NCI-H2081 (cell line): ENCODE measurements at places on chromosomes 6 and 20.
A peak's percentile ranks its signal among the peaks of the same experiment; 100 is the strongest.

- no peak for DNase-seq
Observed at GRCh38 chr6:161480421-161481155, 206.7 kb upstream of the AGPAT4 start.

DNA sequence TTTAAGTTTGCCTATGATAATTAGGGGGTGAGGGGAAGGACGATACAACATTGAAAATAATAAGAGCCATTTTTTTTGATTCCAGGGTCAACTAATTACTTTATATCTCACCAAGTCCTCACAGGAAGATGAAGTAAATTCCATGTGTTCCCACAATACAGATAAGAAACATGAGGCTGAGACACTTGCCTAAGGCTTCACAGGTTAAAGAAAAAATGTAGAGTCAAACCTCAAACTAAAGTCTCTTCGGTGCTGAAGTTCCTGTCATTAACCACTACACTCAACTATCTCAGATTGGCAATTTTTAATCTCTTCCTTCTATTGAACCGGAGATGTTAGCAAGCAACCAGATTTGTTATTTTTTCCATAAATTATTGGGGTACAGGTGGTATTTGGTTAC is 33.0 kb downstream of the MRAP2 start:
- no peak for DNase-seq

GRCh38 chr20:25278636-25279361 is 30.9 kb downstream of the PYGB start:
- DNase-seq = no peak

- DNase-seq = no peak
Observed at GRCh38 chr6:91486200-91486599, 899.3 kb upstream of the MAP3K7 start.

DNA sequence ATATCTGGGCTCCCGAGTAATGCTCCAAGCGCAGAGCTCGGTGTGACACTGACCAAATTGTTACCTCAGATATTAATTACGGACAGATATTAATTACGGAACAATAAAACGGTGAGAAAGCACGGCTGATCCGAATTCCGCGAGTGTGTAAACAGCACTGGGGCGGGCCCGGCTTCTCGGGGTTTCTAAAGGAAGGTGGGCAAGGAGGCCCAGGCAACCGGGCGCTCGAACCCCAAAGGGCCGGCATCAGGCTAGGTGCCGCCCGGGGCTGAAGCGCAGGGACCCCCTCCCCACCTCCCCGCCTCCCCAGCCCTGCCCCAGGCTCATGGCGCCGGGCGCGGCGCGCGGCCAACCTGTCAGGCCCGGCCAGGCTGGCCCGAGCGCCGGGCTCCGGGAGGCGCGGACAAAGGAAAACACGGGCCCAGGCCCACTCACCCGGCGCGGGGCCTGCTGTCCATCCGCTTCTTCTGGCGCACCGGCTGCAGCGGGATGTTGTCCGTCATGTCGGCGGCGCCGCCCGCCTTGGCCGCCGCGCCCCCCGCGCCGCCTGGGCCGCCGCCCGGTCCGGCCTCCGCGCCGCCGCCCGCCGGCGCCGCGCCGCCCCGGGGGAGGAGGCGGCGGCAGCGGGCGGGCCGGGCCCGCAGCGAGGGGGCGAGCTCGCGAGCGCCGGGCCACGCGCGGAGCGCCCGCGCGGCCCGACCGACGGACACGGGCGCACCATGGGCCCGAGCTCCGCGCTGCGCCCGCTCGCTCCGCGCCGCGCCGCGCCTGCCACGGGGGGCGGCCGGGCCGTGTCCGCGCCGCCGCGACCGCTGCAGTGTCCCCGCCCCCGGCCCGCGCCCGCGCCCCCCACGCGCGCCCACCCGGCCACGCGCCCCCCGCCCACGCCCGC is at the start of gene ATP9A:
TSS of gene ATP9A (minus strand) at position 524 of the 892 bp plus-strand sequence. CDS start at position 503, 21 bp downstream.
- DNase-seq = peak; percentile 19

GRCh38 chr20:16017656-16018055 is 555.6 kb downstream of the KIF16B start:
- DNase-seq = no peak

DNA sequence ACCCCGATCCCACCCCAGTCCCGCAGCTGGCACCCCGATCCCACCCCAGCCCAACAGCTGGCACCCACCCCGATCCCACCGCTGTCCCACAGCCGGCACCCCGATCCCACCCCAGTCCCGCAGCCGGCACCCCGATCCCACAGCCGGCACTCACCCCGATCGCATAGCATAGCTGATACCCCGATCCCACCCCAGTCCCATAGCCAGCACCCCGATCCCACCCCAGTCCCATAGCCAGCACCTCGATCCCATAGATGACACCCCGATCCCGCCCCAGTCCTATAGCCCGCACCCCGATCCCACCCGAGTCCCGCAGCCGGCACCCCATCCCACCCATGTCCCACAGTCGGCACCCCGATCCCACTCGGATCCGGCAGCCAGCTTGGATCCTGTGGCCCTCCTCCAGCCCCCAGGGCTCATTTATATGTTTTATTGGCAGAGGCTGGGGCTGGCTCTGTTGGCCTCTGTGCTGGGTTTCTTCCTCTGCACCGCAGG is 897 bp upstream of the GMEB2 start:
- no peak for DNase-seq

GRCh38 chr6:20197251-20197650 is 15.0 kb downstream of the MBOAT1 start:
- DNase-seq = no peak

GRCh38 chr6:81455641-81456040 is 296.8 kb downstream of the TENT5A start:
- DNase-seq = no peak

DNA sequence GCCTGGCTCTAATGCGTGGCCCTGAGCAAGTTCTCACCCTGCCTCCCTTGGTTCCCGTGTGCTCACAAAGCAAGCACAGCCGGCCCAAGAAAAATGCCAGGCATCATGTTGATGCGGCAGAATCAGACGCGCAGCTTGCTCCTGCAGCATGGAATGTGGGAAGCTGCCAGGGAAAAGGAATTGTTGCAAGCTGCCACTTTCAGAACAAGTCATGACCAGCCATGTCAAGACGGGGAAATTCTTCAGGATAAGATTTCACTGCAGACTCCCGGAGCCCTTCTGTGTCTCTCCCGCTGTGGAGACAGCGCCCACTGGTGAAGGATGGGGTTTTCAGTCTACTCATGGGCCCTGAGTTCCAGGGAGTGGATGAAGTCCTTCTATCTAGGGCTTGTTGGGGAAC is 4.6 kb downstream of the DACT2 start:
- no peak for DNase-seq

- no peak for DNase-seq
Observed at GRCh38 chr20:33273117-33273851, 9.7 kb upstream of the BPIFB1 start.

- no peak for DNase-seq
Observed at GRCh38 chr20:57408131-57408530, 16.9 kb downstream of the RBM38 start.

- DNase-seq = no peak
Observed at GRCh38 chr6:135395136-135395535, 102.4 kb downstream of the AHI1 start.

GRCh38 chr6:134357022-134357487 is 39.1 kb upstream of the SGK1 start:
- DNase-seq = no peak

DNA sequence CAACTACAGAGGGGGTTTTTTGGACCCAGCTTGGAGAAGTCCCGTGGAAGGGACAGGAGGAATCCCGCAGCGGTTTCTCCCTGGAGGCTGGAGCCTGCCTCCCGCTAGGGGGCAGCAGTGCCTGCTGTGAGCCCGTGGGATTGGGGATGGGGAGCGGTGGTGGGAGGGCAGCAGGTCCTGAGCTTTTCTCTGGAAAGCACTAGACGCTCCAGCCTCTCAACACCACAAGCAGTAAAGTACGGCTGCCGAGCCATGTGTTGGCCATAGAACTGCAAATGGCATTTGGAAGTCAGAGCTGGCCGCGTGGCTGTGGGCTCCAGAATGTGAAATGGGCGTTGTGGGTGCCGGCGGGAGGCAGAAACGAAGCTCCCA is 47.8 kb downstream of the GMPR start:
- no peak for DNase-seq

DNA sequence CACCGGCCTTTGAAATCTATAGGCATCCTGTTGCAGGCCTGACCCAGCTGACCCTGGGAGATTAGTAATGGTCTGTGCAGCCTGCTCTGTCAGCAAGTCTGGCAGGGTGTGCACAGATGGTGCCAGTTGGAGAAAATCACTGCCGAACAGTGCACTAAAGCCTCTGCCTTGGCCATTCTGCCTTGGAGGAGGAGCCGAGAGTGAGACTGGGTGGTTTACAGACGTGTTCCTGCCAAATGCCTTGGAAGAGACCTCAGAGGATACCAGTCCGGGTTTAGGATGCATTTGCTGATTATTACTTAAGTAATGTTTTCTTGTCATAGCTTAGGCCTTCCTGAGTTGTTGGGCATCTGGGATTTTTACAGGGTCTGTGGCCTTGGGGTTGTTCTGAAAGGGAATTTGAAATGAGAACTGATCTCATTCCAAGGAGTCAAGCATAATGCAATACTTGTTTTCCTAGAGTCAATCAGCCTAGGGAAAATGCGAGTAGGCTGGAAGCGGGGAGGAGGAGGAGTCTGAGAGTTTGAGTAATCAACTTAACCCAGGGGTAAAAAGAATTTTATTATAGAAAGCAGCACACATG is 292.1 kb downstream of the SOX4 start:
- no peak for DNase-seq

GRCh38 chr6:158703837-158704822 is 54.3 kb downstream of the SYTL3 start:
- DNase-seq = peak; percentile 52

DNA sequence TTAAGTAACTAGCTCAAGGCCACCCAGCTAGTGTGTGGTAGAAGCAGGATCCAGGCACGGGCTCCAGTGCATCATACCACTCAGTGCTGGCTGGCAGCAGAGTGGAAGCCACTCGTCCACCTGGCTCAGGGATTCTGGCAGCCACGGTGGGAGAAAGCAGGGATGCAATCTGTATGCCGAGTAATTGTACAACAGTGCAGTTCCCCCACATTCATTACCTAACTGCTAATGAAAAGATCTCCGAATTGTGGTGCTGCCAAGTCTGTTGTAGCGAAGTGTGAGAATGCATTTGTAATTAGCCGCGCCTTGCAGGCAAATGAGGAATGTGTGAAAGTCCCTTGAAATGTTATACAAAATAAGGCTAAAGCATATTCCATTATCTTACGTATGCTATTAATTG is 29.0 kb downstream of the KCNG1 start:
- no peak for DNase-seq

DNA sequence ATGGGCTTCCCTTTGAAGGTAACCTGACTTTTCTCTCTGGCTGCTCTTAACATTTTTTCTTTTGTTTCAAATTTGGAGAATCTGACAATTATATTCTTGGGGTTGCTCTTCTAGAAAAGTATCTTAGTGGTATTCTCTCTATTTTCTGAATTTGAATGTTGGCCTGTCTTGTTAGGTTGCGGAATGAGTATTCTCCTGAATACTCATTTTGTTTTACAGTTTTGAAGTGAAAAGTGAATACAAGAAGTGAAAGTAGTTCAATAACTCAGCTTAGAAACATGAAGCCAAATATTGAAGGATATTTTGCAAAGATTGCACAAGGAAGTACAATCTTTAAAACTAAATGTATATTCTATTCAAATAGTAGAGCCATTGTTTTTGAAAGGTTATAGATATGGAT is 120.2 kb upstream of the MAP3K4 start:
- no peak for DNase-seq

DNA sequence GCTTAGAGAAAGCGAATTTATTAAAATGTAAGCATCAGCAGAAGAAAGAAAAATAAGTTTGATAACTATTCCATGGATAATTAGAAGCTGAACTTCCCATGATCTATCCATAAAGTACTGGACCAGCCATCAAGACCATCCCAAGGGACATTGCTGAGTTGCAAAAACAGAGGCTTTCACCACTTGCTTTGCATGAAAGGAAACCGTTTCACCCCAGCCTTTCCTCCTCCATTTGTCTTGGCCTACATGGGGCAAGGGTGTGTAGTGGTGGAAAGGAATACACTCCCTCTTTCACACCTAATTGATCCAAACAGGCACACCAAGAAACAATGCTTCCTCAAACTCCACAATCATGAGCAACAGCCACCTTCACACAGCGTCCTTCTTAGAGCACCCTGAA is 10.4 kb downstream of the HIVEP2 start:
- no peak for DNase-seq

GRCh38 chr6:99369533-99369932 is 20.1 kb upstream of the FAXC start:
- no peak for DNase-seq

- DNase-seq = no peak
Observed at GRCh38 chr6:83466328-83466727, 35.5 kb upstream of the ME1 start.

- DNase-seq = no peak
Observed at GRCh38 chr20:58092871-58093270, 135.6 kb downstream of the ANKRD60 start.

GRCh38 chr6:52551483-52552277 is 25.2 kb downstream of the TRAM2 start:
- peak; percentile 83 for DNase-seq

GRCh38 chr6:77650098-77650663 is 2.7 kb upstream of the MEI4 start:
- peak; percentile 72 for DNase-seq

GRCh38 chr20:63230800-63231268 is 4.9 kb upstream of the BIRC7 start:
- DNase-seq = no peak

DNA sequence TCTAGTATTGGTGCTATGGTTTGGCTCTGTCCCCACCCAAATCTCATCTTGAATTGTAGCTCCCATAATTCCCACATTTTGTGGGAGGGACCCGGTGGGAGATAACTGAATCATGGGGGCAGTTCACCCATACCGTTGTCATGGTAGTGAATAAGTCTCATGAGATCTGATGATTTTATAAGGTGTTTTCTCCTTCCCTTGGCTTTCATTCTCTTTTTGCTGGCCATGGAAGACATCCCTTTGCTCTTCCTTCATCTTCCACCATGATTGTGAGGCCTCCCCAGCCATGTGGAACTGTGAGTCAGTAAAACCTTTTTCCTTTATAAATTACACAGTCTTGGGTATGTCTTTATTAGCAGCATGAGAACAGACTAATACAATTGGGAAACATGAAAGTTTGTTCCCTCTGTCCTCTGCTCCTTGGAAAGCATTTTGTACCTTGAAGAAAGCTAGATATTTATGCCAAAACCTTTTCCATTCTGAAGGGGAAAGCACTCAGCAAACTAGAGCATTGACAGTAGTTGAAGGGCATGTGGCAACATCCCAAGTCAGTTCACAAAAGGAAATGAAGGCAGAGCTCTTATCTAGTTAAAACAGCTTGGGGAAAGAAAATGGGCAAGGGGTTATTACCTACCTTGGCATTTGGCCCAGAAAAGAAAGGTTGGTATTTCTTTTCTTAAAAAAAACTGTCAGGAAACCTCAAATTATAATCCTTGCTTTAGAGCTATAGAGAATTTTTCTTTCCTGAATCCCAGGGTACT is 10.7 kb upstream of the TNFAIP3 start:
- DNase-seq = no peak
